Spleen (tissue), 13 donors: ENCODE measurements at places on chromosomes 2 and 18. TPM values are rescaled to one million over a fixed set of nuclear protein-coding genes. Genes with fewer than 3 reads are reported as not detected.

DNA sequence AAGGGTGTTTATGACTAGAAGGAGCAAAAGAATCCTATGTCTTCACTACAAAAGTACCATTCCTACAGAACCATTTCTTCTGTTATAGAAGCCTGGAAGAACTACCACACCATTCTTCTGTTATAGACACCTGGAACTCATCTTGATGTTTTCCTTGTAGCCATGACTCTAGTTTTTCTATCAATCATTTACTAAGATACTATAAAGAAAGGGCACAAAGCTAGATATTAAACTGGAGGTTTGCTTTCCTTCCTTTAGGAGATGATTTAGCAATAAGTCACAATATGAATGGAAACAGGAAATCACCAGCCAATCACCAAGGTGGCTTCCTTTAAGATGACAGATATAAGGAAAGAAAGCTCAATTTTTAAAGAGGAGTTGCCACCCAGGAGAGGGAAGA, 100.3 kb upstream of the NEUROD1 start:
- no peak for DNase-seq

DNA sequence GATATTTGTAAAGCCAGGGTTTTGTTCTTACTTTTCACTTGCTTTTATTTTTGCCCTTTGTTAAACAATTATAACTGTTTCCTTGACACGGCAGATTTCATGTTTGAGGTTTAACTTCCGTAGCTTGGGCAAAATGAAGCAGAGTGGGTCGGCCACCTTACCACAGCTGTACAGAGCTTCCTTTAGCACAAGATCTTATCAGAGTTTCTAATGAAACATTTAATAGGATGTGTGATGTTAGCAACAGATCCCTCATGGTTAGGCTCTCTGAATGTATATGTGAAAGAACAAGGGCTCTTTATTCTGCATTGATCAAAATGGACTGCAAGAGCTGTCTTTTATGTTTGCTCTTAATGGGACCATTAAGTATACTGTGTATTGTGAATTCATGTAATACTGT, 22.3 kb downstream of the RNF125 start:
- DNase-seq: no peak

DNA sequence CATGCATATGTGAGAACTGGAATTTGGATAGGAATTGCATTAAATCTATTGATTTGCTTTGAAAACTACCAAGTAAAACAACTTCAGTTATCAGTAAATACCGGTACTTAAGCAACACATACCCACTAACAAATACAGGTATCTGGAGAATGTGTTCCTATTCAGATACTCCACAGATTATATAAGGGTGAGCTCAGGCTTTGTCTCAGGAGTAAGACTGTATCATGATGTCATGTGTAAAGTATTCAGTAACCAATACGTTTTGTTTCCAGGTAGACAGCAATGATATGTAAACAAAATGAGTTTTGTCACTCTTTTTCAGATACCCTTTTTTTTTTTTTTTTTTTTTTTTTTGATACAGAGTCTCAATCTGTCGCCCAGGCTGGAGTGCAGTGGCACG, 74.8 kb downstream of the DSC3 start:
- DNase-seq: no peak

DNA sequence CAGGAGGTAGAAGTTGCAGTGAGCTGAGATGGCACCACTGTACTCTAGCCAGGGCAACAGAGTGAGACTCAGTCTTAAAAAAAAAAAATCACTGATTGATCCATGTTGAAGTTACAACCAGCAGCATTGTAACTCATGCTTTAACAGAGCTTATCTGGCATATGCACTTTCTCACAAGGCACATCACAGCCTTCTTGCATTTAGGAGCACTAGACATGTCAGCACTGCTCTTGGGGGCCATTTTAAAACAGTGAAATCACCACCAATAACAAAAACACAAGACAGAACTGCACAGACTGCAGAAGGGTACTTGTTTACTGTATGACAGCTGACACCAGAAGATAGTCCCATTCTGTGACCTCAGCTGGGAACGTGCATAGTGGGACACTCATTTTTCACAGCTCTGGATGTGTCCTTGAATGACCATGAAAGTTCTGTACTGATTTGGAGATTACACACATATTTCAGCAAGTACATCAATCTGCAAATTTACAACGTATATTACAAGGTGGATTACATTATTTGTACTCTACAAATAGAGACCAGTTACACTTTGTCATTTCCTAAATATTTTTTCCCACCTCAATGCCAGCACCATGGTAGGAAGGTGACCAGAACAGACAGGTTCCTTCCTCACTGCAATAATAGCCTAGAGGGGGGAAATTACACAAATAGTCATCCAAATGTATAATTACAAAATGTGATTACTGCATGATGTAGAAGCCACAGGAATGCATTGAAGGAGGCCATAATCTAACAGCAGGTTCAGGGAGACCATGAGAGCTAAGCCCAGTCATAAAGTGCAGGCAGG, 35.1 kb downstream of the CCBE1 start:
- no peak for DNase-seq

The SF3B6 gene
- 107 TPM for polyA plus RNA-seq

- no peak for DNase-seq
These were observed 37.5 kb upstream of the ZNF385B start for GRCh38 chr2:179898873-179899272.

The ITM2C gene
- 97.5 TPM for polyA plus RNA-seq

- no peak for DNase-seq
These were observed 73.4 kb downstream of the CDCA7 start for GRCh38 chr2:173427887-173428668.

The RALB gene
- polyA plus RNA-seq: 38.0 TPM

The ALPP gene
- polyA plus RNA-seq: not detected
